ENCODE measurements at places on chromosomes 2 and 18.

GRCh38 chr2:148957023-148957422, 81.5 kb upstream of the LYPD6B start:
- DNase-seq, result no peak

DNA sequence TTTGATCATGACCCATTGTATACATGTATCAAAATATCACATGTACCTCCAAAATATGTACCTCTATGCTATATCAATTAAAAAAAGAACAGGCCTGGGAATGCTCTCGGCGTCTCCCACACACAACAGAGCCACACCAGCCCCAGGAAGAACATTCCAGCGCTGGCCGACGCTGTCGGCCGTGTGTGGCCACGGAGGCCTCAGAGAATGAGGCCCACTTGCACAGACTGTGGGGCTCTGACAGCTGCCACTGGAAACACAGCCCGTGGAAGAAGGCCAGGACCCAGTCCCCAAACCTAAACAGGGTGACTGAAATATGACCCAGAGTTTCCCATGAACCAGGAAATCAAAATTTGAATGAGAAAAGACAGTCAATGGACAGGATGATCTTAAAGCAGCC, 69.7 kb downstream of the EIPR1 start:
- no peak for DNase-seq

GRCh38 chr2:37392428-37392827, 48.0 kb downstream of the QPCT start:
- DNase-seq, result no peak

DNA sequence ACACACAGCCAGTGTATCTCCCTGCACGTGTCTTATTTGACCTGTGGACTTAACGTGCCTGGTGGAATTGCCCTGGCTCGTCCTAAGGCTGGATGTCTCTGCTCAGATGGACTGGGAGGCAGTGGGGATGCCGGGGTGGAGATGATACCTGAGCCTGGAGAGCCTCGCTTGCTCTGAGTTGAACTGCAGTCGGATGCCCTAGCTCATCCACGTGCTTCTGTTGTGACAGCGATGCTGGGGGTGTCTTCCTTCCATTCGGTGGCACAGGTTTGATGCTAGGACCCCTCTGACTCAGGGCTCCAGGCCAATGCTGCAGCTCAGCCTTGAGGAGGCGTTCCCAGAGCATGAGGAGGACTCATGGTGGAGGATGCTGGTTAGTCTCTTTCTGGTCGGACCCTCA, 117.6 kb downstream of the SH3RF3 start:
- DNase-seq, result no peak

DNA sequence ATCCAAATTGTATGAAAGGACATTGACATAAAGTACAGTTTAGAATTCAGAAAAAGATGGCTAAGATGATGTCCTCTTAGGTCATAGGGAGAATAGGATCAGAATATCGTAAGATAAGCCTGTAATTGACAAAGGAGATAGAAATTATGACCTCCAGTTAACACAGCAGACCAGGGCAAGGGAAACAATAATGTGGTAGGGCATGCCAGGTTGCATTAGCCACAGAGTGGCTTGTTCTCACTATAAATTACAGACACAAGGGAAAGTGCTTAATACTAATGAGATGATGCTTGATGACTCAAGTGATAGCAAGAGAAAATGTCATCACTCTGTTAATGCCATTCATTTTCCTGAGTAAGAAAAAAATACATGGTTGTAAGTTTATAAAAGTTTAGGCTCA, 48.9 kb upstream of the LRP1B start:
- DNase-seq, result no peak

Data from Peyer's patch (tissue), 4 donors.